ENCODE measurements at places on chromosomes 16 and 17.

- DNase-seq, result no peak
These were observed 31.6 kb downstream of the PHKB start for GRCh38 chr16:47492428-47493377.

DNA sequence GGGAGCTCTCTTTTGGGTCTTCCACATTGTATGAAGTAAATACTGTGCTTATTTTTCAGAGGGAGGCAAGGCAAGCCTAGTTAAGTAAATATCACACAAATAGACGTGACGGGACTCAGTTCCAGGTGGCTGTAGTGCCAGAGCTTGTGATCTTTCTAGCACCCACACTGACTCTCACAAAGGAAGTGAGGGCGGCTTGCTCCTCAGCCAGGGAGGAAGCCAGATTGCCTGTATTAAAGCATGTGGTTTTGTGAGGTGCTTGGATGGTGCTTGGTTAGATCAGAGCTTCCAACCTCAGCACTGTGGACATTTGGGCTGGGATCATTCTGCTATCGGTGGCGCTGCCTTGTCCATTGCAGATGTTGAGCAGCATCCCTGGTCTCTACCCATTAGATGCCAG is 80.1 kb downstream of the VAT1L start:
- no peak for DNase-seq

DNA sequence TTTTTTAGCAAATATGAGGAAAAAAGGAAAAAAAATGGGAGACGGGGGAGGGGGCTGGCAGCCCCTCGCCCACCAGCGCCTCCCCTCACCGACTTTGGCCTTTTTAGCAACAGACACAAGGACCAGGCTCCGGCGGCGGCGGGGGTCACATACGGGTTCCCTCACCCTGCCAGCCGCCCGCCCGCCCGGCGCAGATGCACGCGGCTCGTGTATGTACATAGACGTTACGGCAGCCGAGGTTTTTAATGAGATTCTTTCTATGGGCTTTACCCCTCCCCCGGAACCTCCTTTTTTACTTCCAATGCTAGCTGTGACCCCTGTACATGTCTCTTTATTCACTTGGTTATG is 1.2 kb upstream of the TMEM88 start:
- no peak for DNase-seq

DNA sequence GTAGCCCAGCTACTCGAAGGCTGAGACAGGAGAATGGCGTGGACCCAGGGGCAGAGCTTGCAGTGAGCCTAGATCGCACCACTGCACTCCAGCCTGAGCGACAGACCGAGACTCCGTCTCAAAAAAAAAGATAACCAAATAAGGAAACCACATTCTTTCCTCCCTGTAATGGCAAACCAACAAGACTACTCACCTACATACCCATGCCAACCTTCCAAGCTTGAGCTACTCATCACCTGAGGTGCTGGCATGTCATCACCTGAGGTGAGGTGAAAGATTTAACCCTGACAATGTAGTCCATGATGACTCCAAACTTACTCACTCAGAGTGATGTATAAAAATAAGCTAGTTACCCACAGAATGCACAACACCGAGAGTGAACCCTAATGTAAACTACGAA is 85.2 kb downstream of the SMG6 start:
- DNase-seq, result peak; percentile 99

DNA sequence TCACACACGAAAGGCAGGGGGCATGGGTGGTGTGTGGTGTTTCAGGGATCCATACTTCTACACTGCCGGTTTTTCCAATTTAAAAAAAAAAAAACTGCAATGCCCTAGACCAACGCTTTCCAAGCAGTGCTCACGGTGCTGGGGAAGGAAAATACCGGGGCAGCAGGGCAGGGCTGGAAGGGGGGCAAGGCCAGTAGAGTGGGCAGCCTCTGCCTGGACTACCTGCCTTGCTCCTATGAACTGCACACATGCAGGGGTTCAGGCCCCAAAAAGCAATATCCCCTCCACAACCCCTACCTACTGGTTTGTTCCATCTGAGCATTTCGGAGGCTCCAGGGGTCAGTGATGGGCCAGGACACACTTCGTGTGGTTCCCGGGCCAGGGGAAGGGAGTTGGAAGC is 29.4 kb downstream of the RPH3AL start:
- no peak for DNase-seq

GRCh38 chr17:79294459-79295071 is 219.9 kb downstream of the ENGASE start:
- DNase-seq, result no peak

- no peak for DNase-seq
These were observed 496.0 kb downstream of the CDH8 start for GRCh38 chr16:61540216-61540615.

GRCh38 chr17:52828621-52829020 is 670.1 kb upstream of the CA10 start:
- DNase-seq, result no peak

DNA sequence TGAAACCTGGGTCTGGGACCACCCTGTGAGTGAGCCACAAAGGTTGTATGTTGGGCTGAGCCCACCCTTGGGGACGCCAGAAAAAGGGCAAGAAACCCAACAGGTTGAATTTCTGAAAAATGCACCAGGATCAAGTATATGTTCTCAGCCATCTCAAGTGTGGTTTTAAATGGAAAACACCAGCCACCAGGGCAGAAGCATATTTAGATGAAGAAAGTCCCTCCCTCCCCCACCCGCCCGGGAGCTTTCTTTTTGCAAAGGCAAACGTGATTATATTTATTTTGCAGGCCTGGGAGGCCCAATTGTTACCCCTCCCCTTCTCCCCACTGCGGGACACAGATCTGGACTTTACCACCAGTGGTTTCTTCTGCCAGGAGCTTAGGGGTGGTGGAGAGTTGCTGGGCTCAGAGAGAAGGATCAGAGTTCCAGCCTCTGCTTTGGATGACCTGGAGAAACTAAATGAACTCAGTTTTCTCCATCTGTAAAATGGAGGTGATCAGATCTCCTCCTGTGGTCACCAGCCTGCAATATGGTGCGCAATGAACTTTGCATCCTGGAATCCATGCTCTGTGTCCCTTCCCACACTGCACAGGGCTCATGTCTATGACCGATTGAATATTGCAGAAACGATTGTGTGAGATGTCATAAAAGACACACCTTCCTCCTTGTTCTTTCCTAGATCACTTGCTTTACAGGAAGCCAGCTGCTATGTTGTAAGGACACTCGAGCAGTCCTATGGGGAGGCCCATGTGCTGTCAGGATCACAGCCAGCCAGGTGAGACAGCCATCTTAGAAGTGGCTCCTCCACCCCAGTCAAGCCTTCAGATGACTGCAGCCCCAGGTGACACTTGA is 21.0 kb upstream of the NGFR start:
- DNase-seq, result no peak

DNA sequence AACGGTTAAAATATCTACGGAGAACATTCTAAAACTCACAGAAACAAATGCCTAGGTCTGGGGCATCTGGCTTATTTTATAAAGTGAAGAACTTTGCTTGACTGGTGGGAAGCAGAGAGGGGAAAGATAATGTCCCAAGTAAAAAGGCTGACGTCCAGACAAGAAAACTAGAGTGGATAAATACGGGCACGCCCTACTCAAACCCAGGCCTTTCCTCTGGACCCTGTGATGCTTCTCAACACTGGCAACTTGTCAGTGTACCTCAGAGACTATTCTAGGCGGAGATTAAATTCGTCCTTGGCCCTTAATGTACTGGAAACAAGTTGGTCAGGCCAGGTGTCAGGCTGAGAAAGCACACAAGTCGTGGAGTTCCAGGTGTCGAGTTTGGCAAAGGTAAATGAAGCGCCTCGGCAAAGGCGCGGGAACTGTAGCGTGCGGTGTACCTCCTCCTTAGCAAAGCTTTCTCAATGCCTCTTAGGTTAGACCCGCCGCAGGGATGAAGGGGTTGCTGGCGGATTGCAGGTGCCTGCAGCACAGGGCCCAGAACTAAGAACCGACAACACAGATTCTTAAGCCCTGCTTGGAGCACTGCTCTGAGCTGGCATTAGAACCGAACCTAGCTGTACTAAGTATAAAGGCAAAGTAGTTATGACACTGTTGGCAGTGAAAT is 668 bp upstream of the UNK start:
- DNase-seq, result no peak

- DNase-seq, result no peak
These were observed 42.5 kb downstream of the MYH3 start for GRCh38 chr17:10614536-10615155.

GRCh38 chr17:3271072-3271848 is 26.9 kb downstream of the OR3A1 start:
- no peak for DNase-seq

DNA sequence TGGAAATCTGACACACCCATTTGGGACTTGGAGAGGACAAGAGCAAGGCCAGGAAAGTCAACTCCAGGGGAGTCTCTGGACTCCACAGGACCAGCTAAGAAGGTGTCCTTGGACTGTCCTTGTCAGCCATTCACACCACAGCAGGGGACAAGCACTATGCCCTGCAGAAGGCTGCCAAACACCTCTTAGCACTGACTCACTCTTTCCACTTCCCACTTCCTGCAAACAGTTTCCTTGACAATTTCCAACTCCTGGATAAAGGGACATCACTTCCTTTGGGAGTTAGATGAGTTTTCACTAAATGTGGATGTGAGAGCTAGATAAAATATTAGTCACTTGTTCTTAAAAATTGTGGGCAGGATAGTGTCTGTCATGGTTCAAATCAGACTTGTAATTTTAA is 37.8 kb upstream of the BCAR1 start:
- DNase-seq, result no peak

DNA sequence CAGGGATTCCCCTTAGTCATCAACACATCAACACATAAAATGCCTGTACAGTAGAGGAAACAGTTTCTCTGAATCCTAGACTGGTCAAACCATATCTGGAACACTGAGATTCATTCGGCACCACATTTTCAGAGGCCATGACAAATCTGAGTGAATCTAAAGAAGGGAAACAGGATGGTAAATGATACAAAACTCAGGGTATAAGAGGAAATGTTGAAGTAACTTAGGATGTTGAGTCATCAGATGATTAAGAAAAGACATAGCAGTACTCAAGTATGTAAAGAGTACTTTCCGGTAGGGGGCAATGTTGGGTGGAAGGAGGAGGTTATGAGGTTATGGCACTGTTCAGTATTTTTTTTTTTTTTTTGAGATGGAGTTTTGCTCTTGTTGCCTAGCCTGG is 358.5 kb upstream of the PMFBP1 start:
- peak; percentile 18 for DNase-seq

- DNase-seq, result no peak
These were observed 247.8 kb upstream of the ERCC4 start for GRCh38 chr16:13672196-13672595.

DNA sequence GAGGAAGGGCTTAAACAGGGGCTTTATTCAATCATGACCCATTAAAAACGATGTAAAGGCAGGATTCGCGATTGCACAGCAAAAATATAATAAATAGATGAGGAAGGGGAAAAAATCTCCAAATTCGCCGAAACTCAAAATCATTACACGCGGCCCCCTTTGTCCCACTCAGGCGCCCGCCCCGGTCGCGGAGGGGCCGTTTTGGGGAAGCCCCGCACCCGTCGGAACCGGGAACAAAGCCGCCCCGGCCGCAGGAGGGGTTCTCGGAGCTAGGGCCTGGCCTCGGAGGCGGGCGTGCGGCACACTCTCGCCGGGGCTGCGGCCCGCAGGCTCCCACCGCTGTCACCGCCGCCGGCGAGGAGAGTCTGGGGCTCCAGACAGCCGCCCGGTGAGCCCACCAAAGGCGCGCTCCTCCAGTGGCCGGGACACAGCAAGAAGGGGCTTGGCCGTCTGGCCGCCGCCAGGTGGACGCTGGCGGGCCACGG is 521 bp downstream of the C16orf87 start:
- no peak for DNase-seq

- DNase-seq, result no peak
These were observed 2.3 kb downstream of the TPSD1 start for GRCh38 chr16:1258225-1258600.

GRCh38 chr17:77833769-77834168 is 124.7 kb upstream of the TNRC6C start:
- no peak for DNase-seq

DNA sequence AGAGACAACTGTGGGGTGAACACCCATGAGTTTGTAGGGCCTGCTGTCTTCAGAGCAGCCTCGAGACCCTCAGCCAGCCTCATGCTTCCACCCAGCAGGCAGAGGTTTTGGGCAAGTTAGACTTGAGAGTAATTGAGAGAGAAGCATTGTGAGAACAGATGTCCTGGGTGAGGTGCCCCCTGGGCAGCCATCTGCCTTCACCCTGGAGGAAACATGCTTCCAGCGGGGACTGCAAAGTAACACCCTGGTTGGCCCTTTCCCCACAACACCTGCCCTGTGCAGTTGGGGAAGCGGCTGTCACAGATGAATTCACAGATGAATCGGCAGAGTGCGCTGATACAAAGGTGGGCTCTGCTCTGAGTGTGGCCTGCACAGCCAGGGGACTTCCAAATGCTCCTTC is 23.4 kb downstream of the ATPAF2 start:
- no peak for DNase-seq

GRCh38 chr16:66878067-66878466 is 2.2 kb upstream of the PDP2 start:
- no peak for DNase-seq

GRCh38 chr17:40910441-40910841 is 25.4 kb upstream of the KRT20 start:
- peak; percentile 61 for DNase-seq

DNA sequence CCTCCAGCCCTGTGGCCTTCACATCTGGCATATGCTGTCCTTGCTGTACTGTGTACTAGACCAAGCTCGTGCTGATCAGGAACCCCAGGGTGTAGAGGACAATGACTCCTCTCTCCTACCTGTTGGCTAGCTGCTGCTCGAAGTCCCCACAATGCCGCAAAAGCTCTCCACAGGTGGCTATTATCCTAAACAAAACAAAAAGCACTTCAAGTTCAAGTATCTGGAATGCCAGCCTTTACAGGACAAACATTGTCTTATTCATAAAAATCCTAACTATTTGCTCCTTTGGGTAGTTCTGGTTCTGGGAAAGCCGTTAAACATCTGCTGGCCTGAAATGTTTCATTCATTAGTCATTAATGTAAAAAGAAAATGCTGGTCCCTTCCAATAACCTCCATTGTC is 42.8 kb downstream of the COG7 start:
- no peak for DNase-seq

- DNase-seq, result no peak
These were observed 28.6 kb downstream of the WSCD1 start for GRCh38 chr17:6098823-6099180.

- DNase-seq, result no peak
These were observed 120.2 kb downstream of the METRNL start for GRCh38 chr17:83199500-83200201.

All from epithelial cell of prostate (primary cell).